ENCODE measurements at places on chromosomes 12 and 14. TPM values are rescaled to one million over a fixed set of nuclear protein-coding genes. Genes with fewer than 3 reads are reported as not detected.

The GPR132 gene
- total RNA-seq: not detected

The BEGAIN gene
- total RNA-seq: 1.4 TPM

The DIO2 gene
- total RNA-seq: 31.5 TPM

GRCh38 chr12:4768341-4768740 is 48.1 kb downstream of the GALNT8 start:
- DNase-seq: no peak

GRCh38 chr14:104603711-104604401 is 716 bp downstream of the TMEM179 start:
- no peak for DNase-seq

All from GM23248 (cell line).